ENCODE measurements at places on chromosomes 3 and 15.

GRCh38 chr3:169659820-169660674 is 3.5 kb downstream of the MECOM start:
- DNase-seq: peak; percentile 35

DNA sequence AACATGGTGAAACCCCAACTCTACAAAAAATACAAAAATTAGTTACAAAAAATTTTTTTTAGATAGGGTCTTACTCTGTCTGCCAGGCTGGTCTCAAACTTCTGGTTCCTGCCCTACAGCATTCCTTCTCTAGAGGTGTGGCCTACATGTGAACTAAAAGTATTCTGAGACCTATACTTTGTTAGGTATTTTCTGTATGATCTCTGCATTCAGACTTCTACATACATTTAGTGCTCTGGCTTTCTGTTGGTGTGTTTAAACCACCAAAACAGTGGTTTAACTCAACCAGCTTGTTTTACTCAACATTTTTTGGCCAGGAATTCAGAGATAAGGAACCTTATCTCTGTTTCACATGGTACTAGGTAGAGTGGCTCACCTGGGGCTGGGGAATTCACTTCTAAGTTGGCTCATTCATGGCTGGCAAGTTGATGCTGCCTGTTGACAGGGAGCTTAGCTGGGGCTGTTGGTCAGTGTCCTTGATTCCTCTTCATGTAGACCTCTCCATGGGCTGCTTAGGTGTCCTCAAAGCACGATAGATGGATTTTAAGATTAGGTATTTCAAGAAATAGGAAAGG is 41.4 kb upstream of the BSN start:
- no peak for DNase-seq

DNA sequence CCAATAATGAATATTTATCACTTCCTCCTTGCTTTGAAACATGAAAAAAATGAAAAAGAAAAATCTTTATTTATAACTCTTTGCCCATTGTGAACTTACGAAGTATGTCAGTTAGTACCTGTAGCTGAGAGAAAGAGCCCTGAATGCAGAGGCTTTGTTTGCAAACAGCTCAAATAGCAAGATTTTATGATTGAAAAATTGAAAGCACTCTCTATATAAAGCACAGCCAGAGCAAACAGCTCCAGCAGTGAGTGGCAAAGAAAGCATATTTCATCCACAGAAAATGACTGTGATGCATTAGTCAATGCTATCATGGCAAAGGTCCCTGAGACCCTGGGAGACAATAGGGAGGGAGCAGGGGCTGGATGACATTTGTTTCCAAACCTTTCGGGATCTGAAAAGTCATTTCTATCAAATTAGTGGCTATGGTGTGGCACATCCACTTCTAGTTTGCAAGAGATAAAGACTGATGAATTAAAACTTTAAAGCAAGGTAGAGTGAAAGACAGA is 576.1 kb downstream of the OTOL1 start:
- DNase-seq: no peak

DNA sequence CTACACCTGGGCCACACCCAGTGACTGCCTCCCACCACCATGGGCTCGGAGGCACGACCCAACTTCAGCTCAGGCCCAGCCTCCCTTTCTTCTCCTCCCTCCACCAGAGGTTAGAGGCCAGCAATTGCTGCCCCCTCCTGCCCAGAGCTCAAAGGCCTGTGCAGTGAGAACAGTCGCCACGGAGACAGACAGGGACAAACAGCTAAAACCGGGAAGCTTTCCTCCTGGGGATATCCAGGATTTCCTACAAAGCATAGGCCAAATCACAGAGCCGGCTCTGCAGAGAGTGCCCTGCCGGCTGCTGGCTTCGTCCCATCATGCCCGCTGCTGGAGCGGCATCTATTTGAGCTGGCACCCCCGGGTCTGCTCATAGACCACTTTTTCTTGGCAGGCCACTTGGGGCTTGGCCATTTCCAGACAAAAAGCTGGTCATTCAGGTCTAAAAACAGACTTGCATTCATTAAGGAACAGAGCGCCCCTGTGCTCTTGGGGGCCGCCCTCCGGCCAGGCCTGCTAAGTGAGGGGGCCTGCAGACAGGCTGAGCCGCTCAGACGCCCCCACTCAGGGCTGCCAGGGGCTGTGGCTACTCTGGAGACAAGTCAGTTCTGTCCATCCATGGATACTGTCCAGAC is 17.5 kb downstream of the GRAMD2A start:
- no peak for DNase-seq

GRCh38 chr15:64045101-64045435 is 1.2 kb downstream of the DAPK2 start:
- DNase-seq: no peak

DNA sequence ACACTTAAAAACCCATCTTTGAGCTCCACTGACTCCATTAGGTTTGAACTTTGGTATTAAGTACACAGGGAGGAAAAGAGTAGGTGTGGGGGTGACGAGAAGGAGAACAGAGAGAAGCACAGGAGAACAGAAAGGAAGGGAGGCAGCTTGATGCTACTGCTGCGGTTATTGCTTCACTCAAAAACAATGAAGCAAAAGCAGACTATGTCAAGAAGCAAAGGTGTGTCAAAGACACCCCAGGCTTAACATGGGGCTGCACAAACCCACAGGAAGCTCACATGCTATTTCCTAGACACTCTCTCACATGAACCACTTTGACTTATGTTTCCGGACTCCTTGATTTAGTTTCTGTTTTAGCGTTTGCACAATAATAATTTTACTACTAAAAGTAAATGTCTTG is 961.0 kb upstream of the CFAP20DC start:
- DNase-seq: no peak

- DNase-seq: no peak
Observed at GRCh38 chr3:40845916-40846315, 321.2 kb downstream of the ZNF621 start.

DNA sequence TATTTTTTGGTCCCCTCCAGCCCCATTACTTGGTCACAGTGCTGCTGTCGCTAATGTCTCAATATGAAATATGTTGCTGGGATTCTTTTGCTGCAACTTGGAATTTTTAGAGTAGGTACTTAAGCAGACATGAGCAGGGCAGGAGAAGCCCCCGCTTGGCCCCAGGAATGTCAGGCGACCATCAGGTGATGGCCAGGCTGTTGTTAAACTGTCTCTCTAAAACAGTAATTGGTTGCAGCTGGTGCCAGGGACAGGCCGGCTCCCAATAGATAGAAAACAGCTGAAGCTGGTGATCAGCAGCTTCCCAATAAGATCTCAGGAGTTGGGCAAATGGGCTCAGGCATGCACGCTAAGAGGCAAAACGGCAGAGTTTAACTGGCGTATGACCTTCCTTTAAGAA is 329.9 kb upstream of the TBL1XR1 start:
- DNase-seq: no peak

GRCh38 chr15:42306681-42307080 is 33.4 kb upstream of the TMEM87A start:
- no peak for DNase-seq

GRCh38 chr3:88979760-88980159 is 127.7 kb upstream of the EPHA3 start:
- DNase-seq: no peak

- no peak for DNase-seq
Observed at GRCh38 chr3:13009132-13009945, 63.9 kb downstream of the IQSEC1 start.

- DNase-seq: no peak
Observed at GRCh38 chr3:16504242-16504641, 9.3 kb downstream of the RFTN1 start.

GRCh38 chr15:63582718-63583426 is 14.3 kb upstream of the FBXL22 start:
- no peak for DNase-seq

GRCh38 chr15:66452420-66452819 is 45.1 kb downstream of the SNAPC5 start:
- DNase-seq: no peak

DNA sequence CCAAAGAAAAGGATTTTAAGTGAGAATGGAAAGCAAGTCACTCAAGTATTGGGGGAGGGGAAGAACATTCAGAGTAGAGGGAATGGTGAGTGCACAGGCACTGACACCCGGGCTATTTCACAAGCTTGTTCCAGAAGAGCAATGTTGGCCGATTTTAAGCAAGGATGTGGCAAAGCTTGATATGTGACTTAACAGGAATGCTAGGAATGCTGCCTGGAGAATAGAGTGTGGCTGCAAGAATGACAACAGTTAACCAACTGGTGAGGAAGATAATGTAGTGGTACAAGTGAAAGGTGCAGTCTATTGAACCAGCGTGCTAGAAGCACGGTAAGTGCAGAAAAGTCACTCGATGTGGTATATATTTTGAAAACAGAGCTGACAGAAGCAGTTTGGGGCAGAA is 6.2 kb upstream of the CCDC80 start:
- DNase-seq: no peak

DNA sequence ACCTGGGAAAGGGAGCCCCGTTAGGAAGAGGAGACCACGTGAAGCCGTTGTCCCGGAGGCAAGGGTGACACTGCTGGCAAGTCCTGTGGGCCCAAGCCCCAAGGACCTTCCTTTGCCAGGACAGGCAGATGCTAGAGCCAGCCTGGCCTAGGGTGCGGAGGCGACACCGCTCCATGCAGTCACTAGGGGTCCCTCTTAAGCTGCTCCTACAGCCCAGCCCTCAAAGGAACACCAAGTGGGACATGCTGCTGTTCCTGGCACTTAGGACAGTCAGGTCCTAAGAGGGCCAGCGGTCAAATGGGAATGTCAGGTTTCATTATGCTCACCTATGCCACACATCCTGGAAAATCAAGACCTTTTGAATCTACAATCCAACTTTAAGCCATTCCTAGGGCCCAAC is 59.7 kb downstream of the RPN1 start:
- no peak for DNase-seq

DNA sequence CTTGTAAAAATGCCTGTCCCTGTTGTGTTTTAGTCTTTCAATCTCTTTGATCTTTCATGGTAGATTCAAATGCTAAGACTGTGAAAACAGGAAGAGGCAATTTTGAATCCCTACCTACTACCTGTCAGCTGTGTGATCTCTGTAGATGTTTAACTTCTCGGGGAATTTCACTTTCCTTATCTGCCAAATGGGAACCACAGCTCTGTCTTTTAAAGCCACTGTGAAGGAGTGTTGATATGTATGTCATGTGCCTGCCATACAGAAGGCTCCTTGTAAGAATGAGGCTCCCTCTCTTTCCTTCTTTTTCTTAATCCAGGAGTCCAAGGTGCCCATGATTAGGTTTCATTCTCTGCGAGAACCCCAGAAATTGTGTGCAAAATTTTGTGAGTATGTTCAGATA is 139.6 kb upstream of the ADAMTS9 start:
- DNase-seq: no peak

GRCh38 chr3:126927401-126927750 is 55.5 kb upstream of the PLXNA1 start:
- no peak for DNase-seq

- DNase-seq: peak; percentile 55
Observed at GRCh38 chr3:159763602-159764489, 224.8 kb upstream of the IL12A start.

- no peak for DNase-seq
Observed at GRCh38 chr15:50106457-50106856, 12.6 kb downstream of the ATP8B4 start.

GRCh38 chr3:153596401-153596800 is 434.4 kb downstream of the RAP2B start:
- no peak for DNase-seq

DNA sequence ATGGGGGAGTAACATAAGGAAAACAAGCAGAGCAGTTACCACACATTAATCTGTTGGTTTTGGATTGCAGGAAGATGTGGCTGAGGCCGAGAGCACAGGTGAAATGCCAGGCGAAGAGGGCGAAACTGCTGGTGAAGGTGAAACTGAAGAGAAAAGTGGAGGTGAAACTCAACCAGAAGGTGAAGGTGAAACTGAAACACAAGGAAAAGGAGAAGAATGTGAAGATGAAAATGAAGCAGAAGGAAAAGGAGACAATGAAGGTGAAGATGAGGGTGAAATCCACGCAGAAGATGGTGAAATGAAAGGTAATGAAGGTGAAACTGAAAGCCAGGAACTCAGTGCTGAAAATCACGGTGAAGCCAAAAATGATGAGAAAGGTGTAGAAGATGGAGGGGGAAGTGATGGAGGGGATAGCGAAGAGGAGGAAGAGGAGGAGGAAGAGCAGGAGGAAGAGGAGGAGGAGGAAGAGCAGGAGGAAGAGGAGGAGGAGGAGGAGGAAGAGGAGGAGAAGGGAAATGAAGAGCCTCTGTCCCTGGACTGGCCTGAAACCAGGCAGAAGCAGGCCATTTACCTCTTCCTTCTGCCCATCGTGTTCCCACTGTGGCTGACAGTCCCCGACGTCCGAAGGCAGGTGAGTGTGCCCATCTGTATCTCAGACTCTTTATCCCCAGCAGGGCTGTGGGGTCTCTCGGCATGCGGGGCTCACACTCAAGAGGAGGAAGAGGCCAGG is 28.7 kb downstream of the SLC24A1 start:
- DNase-seq: no peak

DNA sequence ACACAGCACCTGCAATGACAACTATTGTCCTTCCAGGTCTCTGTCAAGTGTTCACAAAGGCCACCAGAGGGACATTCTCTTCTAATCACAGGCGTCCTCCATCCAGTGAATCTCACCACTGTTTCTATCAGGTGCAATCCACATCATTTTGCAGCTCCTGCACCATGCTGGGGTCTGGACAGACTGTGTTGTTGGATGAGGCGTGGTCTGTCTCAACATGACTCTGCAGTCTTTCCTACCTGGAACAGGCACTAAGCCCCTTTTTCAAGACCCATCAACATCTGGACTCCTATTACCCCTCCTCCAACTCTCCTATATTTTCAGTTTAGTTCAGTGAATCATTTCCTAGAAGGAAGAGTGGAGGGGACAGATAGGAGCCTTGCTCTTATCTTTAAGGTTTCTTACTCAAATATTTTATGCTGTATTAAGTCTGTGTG is 31.5 kb upstream of the VEPH1 start:
- no peak for DNase-seq

- no peak for DNase-seq
Observed at GRCh38 chr3:54294214-54294613, 171.9 kb downstream of the CACNA2D3 start.

- DNase-seq: no peak
Observed at GRCh38 chr15:42138411-42138810, 18.0 kb downstream of the PLA2G4F start.

- no peak for DNase-seq
Observed at GRCh38 chr3:40615110-40615915, 90.6 kb downstream of the ZNF621 start.

- DNase-seq: no peak
Observed at GRCh38 chr15:67556976-67557570, 14.6 kb downstream of the MAP2K5 start.

GRCh38 chr15:85296615-85297402 is 83.6 kb upstream of the AKAP13 start:
- peak; percentile 69 for DNase-seq

DNA sequence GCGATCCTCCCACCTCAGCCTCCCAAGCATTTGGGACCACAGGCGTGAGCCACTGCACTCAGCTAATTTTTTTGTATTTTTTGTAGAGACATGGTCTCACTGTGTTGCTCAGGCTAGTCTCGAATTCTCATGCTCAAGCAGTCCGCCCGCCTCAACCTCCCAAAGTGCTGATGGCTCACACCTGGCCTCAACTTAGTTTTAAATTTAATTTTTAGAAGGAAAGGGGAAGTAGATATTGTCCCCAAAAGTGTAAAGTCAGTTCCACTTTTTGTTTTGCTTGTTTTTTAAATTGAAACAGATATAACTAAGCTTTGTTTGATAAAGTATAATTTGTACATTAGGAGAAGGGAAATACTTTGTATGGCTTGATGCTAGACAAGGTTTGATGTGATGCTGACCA is 31.3 kb upstream of the NFKBIZ start:
- DNase-seq: no peak

GRCh38 chr3:53633197-53633787 is 138.9 kb downstream of the CACNA1D start:
- no peak for DNase-seq
